ENCODE measurements at places on chromosomes 7 and 10. TPM values are rescaled to one million over a fixed set of nuclear protein-coding genes. Genes with fewer than 3 reads are reported as not detected.

DNA sequence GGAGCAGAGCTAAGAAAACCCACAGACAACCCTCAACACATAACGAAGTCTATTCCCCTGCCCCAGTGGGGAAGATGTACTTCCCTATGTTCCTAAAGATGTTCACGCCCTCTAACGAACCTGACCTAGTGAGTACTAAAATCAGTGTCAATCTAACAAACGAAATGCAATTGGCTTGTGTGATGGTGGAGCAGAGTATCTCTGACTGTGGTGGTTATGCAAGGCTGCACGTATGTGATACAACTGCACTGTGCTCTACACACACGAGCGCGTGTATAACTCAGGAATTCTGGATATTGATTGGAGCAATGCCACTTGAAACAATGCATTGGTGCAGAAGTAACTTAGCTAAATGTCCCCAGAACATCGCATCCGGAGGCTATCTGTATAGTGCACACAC, 1.3 kb downstream of the ANKRD16 start:
- no peak for DNase-seq

GRCh38 chr7:15686295-15686956, at the start of gene MEOX2:
Gene MEOX2 (minus strand): TSS chr7:15686683. CDS start chr7:15686402, 281 bp downstream.
- peak; percentile 47 for DNase-seq

DNA sequence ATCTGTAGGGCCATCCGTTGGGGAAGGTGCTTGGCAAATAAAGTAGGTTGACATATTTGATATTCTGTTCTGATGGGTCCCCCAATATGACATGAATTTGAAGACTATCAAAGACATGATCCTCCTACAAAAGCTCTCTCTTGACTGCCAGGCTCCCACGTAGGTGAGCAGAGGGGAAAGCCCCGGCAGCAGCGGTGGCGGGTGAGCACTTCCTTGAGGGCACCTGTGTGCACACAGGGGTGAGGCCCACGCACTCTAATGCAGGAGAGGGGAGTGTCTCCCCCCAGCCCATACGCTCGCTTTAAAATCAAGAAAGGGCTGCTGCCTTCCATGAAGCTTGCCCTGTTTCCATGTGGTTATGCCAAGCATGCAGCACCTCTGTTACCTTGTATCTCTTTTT, 100.4 kb downstream of the TAX1BP1 start:
- no peak for DNase-seq

GRCh38 chr7:41566581-41566980, 136.3 kb downstream of the INHBA start:
- DNase-seq: no peak

GRCh38 chr7:111591-111990, 80.8 kb upstream of the FAM20C start:
- no peak for DNase-seq

GRCh38 chr7:106736508-106737201, 75.7 kb upstream of the CCDC71L start:
- DNase-seq: peak; percentile 59

The TMEM196 gene
- total RNA-seq: 0.17 TPM

The TMEM236 gene
- total RNA-seq: 1.4 TPM

- no peak for DNase-seq
Observed at GRCh38 chr7:14446829-14447228, 455.7 kb downstream of the DGKB start.

GRCh38 chr7:87570178-87570577, 30.5 kb downstream of the ABCB1 start:
- DNase-seq: no peak

GRCh38 chr7:131459256-131459655, 97.2 kb downstream of the PODXL start:
- peak; percentile 7 for DNase-seq
